ENCODE measurements at places on chromosomes 5 and 9. TPM values are rescaled to one million over a fixed set of nuclear protein-coding genes. Genes with fewer than 3 reads are reported as not detected.

The FAM174A gene
- 4.5 TPM for total RNA-seq

DNA sequence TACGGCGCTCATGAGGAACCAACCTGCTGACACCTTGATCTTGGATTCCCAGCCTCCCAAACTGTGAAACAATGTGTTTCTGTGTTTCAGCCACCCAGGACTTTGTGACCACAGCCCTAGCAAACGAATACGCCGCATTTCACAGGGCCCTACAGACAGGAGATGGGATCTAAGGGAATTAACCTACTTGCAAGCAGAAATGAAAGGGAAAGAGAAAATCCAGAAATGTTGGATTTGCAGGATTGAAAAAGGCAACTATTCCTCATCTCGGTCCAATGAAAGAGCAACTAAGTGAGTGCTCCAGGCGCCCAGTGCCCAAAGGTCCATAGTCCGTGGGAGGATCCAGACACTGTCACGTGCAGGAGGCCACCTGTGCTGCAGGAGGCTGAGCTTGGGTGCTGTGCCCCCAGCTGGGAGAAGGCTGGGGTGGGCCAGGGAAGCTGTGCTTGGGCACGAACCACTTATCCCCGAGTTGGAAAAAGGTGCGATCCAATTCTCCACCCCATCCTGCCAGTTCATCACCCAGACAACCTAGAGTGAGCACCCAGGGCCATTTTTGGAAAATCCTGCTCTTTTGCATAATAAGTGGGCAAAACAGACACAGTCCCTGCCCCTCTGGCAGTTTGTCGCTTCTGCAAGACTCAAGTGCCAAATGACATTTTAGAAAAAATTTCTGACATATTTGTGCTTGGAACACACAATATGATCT, 177.9 kb downstream of the C9orf50 start:
- no peak overlapping the region for H3K4me3 ChIP-seq
- no peak overlapping the region for H3K27ac ChIP-seq
- peaks cover 20% of the 10 kb centered on the region for H3K4me1 ChIP-seq
- no peaks in the 10 kb centered on the region for H3K36me3 ChIP-seq
- no peak for DNase-seq

GRCh38 chr5:68214482-68215207, 911 bp upstream of the PIK3R1 start:
- H3K27me3 ChIP-seq, result no peaks in the 10 kb centered on the region
- DNase-seq, result no peak
- H3K4me1 ChIP-seq, result peaks cover 29% of the 10 kb centered on the region
- peaks cover 9% of the 10 kb centered on the region for H3K36me3 ChIP-seq

GRCh38 chr5:9888501-9888901, 258.4 kb upstream of the TAS2R1 start:
- H3K36me3 ChIP-seq, result no peaks in the 10 kb centered on the region
- no peaks in the 10 kb centered on the region for H3K27me3 ChIP-seq
- H3K4me3 ChIP-seq, result no peak overlapping the region
- no peak overlapping the region for H3K27ac ChIP-seq
- no peak for DNase-seq

- H3K4me3 ChIP-seq, result no peak overlapping the region
- DNase-seq, result no peak
- no peaks in the 10 kb centered on the region for H3K27me3 ChIP-seq
- H3K4me1 ChIP-seq, result peaks cover 1% of the 10 kb centered on the region
- H3K27ac ChIP-seq, result no peak overlapping the region
Measured at GRCh38 chr9:33921967-33922895, 105.3 kb downstream of the UBE2R2 start.

GRCh38 chr9:79255651-79256260, 316.0 kb upstream of the TLE4 start:
- no peaks in the 10 kb centered on the region for H3K36me3 ChIP-seq
- no peaks in the 10 kb centered on the region for H3K4me1 ChIP-seq
- no peak for DNase-seq
- H3K27me3 ChIP-seq, result no peaks in the 10 kb centered on the region
- H3K27ac ChIP-seq, result no peak overlapping the region
- no peak overlapping the region for H3K4me3 ChIP-seq

DNA sequence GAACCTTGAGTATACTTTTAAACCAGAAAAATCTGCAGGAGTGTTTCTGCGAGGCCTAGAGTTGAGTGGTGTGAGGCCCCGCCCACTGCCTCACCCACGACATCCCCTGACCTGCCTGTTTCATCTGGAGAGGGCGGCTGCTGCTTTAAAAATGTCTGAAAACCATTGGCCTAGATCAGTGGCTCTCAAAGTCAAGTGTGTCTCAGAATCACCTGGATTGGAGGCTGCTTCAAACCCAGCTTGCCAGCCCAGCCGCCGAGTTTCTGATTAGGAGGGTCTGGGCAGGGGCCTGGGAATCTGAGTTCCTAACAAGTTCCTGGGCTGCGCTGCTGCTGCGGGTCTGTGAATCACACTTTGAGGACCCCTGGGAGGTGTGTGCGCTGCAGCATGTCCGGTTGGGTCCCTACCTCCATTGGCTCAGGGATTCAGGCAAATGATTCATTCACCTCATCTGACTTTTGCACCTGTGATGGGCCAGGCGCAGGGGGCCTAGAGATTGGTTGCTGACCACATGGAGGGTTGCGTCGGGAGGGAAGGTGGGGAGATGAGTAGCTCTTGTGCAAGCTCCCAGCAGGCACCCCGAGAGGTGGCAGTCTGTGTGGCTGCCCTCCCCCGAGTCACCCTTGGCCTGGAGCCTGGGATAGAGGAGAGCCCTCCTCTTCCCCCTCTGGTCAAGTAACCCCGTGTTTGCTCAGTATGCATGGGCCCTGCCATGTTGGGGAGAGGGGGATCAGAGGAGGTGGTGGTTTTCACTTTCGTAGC, 27.6 kb upstream of the HMCN2 start:
- no peak overlapping the region for H3K27ac ChIP-seq
- DNase-seq, result no peak
- H3K36me3 ChIP-seq, result no peaks in the 10 kb centered on the region
- H3K4me1 ChIP-seq, result peaks cover 23% of the 10 kb centered on the region
- H3K4me3 ChIP-seq, result no peak overlapping the region
- no peaks in the 10 kb centered on the region for H3K27me3 ChIP-seq

DNA sequence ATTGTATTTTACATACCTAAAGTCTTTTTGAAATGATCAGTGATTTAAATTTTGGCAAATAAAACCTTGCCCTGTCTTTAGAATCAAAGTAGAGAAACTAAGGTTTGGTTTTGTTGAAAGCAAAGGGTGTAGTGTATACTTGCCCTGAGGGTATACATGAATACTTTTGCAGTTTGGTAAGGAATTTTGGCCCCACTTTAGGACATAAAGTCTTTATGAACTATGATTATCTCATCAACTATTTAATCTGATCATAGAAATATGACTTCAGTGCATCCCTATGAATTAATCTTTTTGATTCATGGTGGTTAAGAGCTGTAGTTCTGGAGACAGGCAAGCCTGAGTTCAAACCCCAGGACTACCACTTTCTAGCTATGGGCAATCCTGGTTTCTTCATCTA, 17.7 kb downstream of the RAD1 start:
- H3K27ac ChIP-seq, result no peak overlapping the region
- no peak for DNase-seq
- H3K4me3 ChIP-seq, result no peak overlapping the region
- H3K4me1 ChIP-seq, result no peaks in the 10 kb centered on the region

- H3K36me3 ChIP-seq, result no peaks in the 10 kb centered on the region
- DNase-seq, result no peak
- peaks cover 2% of the 10 kb centered on the region for H3K4me1 ChIP-seq
- no peak overlapping the region for H3K4me3 ChIP-seq
Measured at GRCh38 chr9:137195525-137196220, 4.9 kb downstream of the TPRN start.

GRCh38 chr9:125974705-125975104, 227.5 kb downstream of the PBX3 start:
- no peaks in the 10 kb centered on the region for H3K36me3 ChIP-seq
- no peak overlapping the region for H3K27ac ChIP-seq
- H3K4me1 ChIP-seq, result no peaks in the 10 kb centered on the region
- peaks cover 14% of the 10 kb centered on the region for H3K27me3 ChIP-seq
- no peak for DNase-seq

DNA sequence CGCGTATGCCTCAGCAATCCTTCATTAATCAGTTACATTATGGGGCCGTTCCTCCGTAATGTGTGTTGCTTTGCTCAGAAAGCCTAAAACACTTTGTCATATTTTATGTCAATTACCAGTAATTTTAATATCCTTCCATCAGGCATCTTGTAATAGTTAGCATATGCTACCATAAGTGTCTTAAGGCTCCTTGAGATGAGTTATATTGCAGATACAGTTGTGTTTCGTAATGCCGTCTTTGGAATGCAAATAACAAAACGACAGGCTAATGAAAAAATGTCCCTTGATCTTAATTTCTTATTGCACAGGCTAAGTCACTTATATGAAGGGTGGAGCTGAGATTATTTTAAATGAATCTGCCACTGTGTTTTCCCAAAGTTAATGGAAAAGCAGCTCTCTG, 50.5 kb downstream of the TBCA start:
- H3K27me3 ChIP-seq, result no peaks in the 10 kb centered on the region
- no peak for DNase-seq
- no peaks in the 10 kb centered on the region for H3K4me1 ChIP-seq
- no peak overlapping the region for H3K4me3 ChIP-seq
- peaks cover 13% of the 10 kb centered on the region for H3K36me3 ChIP-seq
